ENCODE measurements at places on chromosomes 16 and 17. TPM values are rescaled to one million over a fixed set of nuclear protein-coding genes. Genes with fewer than 3 reads are reported as not detected.
A peak's percentile ranks its signal among the peaks of the same experiment; 100 is the strongest.

- DNase-seq = no peak
Observed at GRCh38 chr17:14201021-14201987, 35.4 kb downstream of the CDRT15 start.

DNA sequence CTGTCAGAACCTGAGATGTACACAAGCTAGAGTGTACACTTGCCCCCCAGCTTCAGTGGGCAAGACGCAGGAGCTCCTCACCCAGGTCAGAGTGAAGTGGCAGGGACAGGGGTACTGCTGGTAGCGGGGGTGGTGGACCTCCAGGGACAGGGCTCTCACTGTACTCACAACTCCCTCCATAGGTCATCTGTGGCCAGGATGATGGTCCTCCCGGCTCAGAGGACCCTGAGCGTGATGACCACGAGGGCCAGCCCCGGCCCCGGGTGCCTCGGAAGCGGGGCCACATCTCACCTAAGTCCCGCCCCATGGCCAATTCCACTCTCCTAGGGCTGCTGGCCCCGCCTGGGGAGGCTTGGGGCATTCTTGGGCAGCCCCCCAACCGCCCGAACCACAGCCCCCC lies 2.7 kb downstream of the NXPH3 start:
- DNase-seq = no peak

DNA sequence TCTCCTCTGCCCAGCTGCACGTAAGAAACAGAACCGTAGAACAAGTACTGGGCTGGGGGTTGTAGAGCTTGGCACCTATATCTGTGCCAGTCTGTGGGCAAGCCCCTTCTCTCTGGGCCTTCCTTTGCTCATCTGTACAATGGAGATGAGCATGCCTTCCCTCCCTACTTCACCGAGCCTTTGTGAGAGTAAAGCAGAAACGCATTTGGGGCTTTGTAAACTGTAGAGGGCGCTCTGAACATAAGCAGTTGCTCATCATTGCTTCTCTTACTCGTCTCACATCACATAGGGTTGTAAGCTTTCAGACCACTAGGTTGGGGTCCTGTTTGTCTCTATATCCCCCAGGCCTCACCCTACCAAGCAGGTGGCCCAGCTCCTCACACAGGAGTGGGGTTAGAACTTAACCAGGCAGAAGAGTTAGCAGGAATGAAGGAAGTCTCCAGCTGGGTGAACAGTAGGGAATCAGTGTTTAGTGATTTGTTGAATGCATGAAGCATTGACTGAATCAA lies 15.1 kb downstream of the SAMD14 start:
- DNase-seq = no peak

DNA sequence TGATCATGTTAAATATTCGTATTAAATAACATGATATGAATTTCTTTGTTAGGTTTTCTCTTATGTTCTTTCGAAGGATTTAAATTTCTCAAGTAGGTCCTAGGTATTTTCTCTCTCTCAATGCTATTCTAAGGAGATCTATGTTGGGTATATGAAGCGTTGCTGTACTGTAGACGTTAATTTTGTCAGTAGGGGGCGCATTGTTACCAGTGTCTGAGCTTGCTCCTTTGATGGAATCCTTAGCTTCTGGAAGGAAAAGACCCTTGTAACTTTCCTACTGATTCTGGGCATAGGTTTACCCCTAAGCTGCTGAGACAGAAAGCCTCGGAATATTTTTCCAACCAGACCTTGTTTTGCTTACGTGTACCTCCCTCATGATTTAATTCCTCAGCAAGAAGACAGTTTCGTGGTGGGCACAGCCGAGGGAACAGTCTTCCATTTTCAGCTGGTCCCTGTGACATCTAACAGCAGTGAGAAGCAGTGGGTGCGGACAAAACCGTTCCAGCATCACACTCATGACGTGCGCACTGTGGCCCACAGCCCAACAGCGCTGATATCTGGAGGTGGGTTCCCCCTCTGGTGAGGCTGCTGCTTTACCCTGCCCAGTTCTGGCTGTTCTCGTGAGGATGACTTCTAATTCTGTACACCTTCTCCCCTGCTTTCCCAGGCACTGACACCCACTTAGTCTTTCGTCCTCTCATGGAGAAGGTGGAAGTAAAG lies 17.9 kb downstream of the UTP4 start:
- DNase-seq = peak; percentile 65

DNA sequence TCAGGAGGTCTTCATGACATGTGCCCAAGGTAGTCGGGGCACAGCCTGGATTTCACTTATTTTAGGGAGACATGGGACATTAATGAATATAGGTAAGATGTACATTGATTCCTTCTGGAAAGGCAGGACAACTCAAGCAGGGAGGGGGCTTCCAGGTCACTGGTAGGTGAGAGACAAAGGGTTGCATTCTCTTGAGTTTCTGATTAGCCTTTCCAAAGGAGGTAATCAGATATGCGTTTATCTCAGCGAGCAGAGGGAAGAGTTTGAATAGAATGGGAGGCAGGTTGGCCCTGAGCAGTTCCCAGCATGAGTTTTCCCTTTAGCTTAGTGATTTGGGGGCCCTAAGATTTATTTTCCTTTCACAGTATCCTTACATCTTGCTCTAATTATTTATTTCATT lies 443.8 kb upstream of the EEF2KMT start:
- no peak for DNase-seq

- DNase-seq = no peak
Observed at GRCh38 chr16:8708536-8708935, 34.1 kb downstream of the ABAT start.

GRCh38 chr17:41800601-41801373 lies 11.0 kb downstream of the P3H4 start:
- no peak for DNase-seq

DNA sequence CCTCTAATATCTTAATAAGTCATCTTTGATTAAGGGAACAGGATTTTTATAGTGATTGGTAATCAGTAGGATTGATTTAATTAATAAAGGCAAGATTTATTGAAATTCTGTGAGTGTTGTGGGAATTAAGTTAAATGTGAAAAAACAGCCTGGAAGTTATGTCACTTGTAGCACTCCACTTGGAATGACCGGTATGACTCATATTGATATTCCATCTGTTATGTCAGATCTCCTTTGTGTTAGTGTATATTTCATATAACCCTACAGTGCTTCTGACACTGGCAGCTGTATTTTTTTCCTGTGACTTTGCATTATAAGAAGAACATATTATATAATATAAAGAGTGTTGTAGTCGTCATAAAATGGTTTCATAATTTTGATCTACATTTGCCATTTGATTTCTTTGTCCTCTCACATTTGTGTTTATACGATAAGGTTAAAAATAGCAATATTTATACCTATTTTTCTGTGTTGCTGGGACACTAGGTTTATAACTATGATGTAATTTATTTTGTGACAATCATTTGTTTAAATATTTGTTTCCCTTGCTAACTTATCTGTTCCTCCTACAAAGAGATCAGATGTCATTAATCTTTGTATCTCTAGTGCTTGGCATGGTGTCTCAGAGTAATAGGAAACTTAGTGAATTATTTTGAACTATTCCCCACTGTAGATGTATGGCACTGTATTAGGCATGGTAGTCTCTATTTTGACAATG lies 249.0 kb downstream of the BCAS3 start:
- DNase-seq = no peak

DNA sequence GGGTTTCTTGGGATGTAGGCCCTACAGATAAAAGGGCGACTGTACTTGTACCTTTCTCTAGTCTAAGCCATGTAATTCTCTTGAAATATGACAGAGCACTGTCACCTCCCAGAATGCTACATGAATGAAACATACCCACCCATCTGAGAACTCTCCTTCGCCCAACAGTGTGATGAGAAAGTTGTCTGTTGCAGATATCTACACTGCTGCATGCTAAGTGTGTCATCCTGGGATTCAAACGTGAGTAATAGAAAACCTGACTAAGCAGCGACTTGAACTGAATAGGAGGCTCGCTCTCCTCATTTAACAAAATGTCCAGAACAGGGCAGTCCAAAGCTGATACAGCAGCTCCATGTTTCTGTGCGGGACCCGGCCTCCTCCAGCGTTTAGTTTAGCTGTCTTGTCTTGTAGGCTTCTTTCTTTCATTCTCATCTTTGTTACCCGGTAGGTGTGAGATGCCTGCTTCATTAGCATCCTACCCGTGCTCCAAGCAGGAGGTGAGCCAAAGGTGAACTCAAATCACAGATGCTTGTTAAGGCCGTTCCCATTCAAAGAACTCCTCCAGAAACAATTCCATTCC lies 211.9 kb downstream of the PRKCA start:
- no peak for DNase-seq

- DNase-seq = peak; percentile 24
Observed at GRCh38 chr17:5078106-5079028, at the start of gene ZFP3. Gene ZFP3 (plus strand): TSS chr17:5078467. CDS start chr17:5091505, 13,038 bp downstream.

GRCh38 chr16:84594725-84595038 lies 23.2 kb downstream of the COTL1 start:
- no peak for DNase-seq

- no peak for DNase-seq
Observed at GRCh38 chr17:44354582-44355561, 8.8 kb downstream of the FAM171A2 start.

DNA sequence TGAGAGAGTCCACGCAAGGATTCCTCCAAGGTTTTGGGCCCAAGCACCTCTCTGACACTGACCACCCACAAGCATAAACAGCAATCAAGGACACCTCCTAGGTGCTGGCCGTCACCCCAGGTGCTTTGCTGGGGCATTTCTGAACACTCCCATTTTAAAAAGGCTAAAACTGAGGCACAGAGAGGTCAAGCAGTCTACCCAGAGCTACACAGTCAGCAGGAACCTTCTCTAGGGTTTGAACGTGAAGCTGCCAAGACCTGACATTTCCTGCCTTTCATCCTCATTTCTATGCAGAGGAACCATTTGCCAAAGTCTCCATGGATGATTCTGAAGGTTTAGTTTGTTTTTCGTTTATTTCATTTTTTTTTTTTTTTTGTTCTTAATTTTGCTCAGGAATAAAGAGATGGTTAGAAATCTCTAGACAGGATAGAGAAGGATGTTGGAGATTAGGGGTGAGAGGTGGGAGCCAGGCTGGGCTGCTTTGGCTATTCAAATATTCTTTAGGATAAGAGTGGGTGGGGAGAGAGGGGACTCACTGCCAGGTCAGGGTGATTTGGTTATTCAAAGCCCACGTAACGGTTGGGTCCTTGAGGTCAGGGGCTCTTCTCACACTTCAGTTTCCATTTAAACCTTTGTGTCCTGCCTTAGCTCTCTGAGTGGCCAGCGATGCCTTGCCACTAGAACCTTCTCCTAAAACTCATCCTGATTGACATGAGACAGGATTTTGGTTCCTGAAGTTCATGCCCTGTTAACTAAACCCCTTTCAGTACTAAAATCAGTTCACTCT lies 6.2 kb downstream of the PLCG2 start:
- DNase-seq = no peak

DNA sequence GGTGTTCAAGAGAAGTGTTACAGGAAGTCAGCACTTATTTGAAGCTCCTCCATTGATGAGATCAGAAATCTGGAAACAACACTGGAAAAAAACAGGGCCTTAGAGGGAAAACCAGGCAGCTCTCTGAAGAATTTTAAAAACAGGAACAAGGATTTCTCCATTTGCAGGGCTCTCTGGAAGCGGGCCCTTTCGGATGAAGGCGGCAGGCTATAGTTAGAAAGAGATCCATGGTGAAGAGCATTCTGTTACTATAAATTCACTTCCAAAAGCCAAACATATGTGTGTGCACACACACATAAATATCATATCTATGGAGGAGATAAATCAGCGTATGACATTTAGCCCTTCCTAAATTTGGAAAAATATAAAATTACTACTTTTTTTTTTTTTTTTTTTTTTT lies 42.6 kb upstream of the GRIN2A start:
- no peak for DNase-seq

ZNF652 gene
- polyA plus RNA-seq = 7.5 TPM

TSPOAP1 gene
- 1.5 TPM for polyA plus RNA-seq

All from AG04450 (cell line).